ENCODE measurements at places on chromosomes 1 and 21.

- DNase-seq, result no peak
Measured at GRCh38 chr1:22916471-22916820, 56.2 kb downstream of the LACTBL1 start.

- no peak for DNase-seq
Measured at GRCh38 chr1:110264430-110264829, 54.3 kb downstream of the KCNC4 start.

GRCh38 chr1:14627608-14628489 lies 29.4 kb downstream of the KAZN start:
- no peak for DNase-seq

DNA sequence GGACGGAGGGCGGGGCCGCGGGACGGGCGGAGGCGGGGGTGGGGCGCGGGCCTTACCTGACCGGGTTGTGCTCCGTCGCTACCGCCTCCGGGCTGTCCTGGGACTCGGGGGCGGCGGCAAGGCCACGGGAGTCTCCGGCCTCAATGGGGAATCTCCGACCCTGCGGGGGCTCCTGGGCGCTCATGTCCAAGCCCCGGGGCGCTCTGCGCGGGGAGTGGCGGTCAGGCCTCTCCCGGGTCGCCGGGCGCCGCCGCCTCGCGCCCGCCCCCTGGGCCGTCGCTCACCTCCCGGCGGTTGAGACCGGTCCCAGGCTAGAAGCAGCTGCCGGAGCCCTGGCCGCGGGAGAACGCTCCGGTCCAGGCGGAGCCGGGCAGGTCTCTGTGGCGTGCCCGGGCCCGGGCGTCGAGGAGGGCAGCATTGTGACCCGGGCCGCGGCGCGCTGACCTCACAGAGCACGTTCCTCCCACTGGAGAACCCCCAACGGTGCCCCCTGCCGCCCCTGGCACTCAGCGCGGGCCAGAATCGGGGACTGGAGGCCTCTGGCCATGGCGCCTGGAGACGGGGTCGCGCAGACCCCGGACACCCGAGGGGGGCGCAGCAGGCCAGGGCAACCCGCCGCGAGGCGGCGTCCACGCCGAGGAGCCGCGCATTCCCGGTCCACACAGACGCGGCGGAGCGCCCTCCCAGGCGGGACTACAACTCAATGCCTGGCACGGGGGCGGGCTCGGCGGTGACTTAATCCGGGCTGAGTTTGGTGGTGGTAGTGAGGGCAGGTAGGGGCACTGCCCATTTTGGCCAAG lies 411 bp downstream of the FAM229A start:
- peak; percentile 37 for DNase-seq

DNA sequence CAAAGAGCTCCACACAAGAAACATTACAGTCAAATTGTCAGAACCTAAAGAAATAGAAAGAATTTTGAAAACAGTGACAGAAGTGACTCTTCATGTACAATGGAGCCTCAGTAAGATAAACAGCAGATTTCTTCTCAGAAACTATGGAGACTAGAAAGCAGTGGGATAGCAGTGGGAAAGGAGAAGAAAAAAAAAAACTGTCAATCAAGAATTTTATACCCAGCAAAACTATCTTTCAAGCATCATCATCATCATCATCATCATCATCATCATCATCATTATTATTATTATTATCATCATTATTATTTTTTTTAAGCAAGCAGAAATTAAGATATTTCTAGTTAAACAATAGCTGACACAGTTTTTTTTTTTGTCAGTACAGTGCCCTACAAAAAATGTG lies 24.2 kb downstream of the CEP170 start:
- DNase-seq, result no peak

GRCh38 chr21:36700295-36700970 lies 1.5 kb downstream of the SIM2 start:
- DNase-seq, result no peak

GRCh38 chr1:116674011-116674531 lies 6.5 kb upstream of the IGSF3 start:
- DNase-seq, result no peak

GRCh38 chr1:189524501-189524900 lies 953.2 kb downstream of the BRINP3 start:
- no peak for DNase-seq

GRCh38 chr21:45889961-45890360 lies 91.6 kb upstream of the COL6A1 start:
- no peak for DNase-seq

- no peak for DNase-seq
Measured at GRCh38 chr1:163170975-163171676, 31.6 kb downstream of the RGS5 start.

DNA sequence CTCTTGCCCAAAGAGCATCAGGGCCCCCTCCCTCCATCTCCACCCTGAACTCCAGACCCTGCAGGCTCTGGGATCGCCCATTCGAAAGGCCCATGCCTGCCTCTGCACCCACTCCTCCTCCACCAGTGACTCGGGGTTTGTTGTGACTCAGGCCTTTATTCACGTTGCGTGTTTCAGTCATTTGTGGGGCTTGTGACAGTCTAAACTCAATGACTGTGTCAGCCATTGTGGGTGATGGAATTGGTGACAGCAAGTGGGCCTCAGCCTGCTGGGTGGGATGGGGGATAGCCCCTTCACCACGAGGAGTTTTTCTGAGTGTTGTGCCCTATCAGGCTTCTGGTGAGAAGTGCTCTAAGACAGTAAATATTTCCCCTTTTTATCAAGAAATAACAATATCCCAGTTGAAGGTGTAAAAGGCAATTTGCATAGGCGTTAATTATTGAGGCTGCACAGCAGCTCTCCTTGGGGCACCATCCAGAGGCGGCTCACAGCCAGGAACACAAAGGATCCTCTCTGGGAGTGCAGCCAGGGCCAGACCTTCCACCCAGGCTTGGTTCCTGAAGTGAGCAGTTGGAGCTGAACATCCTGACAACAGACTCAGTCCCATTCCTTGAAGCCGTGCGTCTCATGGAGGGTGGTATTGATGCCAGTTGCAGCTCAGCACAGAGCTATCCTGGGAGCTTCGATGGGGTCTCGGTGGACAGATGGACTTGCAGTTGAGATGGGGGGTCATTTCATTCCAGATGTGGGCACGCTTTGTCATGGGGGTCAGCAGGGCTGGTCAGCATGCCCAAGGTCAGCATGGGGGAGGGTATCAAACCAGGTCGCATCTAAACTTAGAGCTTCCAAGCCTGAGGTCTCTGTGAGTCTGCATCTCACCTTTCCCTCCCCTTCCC lies 135.6 kb upstream of the CACNA1E start:
- DNase-seq, result no peak

DNA sequence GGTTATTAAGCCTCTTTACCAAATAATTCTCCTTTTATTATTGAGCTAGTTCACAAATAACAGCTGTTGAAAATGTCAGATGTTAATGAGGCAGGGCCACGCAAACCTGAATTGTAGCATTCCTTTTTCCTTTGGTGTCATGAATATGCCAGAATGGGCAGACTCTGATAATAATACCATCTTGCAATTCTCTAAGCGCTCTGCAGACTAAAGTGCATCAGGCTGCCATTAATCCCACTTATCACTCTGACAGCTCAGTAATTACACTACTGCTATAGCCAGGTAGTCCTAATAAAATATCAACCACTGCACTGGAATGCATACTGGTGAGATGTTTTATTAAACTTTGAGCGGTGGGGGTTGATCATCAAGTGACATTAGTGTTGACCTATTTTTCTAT lies 177.7 kb downstream of the DPYD start:
- no peak for DNase-seq

DNA sequence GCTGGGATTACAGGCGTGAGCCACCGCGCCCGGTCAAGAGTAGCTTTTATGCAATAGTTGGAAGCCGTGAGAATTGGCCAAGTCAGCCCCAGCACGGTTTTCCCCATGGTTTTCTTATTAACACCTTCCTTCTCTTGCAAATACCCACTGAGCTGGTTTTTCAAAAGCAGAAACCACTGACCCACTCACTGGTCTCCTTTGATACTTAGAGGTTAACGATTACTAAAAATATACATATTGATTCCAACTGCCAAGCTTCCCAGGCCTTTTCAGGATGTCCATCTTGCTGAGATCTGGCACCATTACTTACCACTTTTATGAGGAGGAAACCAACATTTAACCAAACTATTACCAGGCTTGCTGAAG lies 25.9 kb upstream of the TARDBP start:
- no peak for DNase-seq

DNA sequence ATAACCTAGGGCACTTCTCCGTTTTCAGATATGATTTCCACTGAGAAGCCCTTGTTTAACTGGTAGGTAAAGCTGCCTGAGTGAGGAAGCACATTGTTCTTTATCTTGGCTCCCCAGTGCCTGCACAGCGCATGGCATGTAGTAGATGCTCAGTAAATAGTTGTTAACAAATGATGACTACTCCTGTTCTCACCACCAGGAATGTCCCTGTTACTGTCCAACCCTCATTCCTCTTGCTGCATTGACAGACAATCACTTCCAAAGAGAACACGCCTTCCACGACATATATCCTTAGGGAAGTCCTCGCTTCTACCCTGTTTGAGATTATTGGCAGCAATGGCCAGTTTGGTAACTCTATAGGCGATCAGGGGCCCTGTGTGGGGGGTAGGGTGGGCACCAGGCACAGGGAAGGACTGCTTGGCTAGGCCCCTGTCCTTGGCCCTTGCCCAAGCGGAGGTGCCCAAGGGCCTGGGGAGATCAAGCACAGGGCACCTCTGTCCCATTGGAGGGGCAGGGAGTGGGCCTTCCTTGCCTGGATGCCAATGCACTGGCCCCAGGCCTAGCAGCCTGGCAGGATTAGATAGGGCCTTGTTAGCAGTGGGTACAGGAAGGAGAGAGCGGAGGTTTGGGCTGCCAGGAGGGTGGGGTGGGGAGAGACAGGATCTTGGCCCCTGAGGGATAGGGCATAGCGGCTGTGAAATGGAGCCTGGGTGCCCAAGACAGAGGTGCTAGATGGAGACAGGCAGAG lies 10.2 kb downstream of the NES start:
- no peak for DNase-seq

GRCh38 chr1:247182994-247183393 lies 11.2 kb upstream of the ZNF124 start:
- no peak for DNase-seq

- DNase-seq, result no peak
Measured at GRCh38 chr1:169048043-169048442, 58.4 kb upstream of the ATP1B1 start.

- DNase-seq, result no peak
Measured at GRCh38 chr1:213724640-213725536, 262.9 kb upstream of the PROX1 start.

- DNase-seq, result no peak
Measured at GRCh38 chr1:245776694-245777332, 622.0 kb downstream of the KIF26B start.

DNA sequence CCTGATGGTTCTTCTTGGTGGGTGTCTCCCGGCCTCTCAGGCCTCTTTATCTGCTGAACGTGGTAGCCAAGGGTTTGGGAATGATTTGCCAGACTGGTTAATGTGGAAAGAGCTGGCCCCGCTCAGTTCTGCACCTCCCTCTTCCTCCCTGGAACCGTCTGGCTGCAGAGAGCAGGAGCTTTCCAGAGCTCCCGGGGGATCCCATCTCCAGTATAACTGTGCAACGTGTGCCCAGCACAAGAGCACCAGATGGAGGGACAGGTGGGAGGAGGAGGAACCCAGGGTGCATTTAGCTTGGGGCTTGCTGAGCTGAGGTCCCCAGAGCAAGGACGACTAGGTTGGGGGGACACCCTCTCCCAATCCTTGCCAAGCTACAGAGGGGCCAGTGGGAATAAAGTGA lies 5.0 kb downstream of the TFF1 start:
- DNase-seq, result no peak

DNA sequence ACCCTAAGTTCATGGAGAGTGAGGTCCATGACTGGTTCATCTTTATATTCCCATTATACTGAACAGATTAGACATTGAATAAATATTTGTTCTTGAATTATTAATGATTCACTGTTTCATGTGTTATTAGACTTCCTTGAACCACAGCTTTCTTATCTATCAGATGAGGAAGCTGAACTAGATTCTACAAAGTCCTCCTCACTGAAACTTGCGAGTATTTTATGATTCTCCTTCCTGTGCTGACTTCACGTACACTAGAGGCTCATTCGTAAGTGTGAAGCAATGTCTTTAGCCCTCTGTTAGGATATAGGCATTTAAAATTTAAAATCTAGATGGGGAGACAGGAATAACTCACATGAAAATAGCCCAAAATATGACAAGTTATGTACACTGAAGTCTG lies 95.6 kb upstream of the IRF2BP2 start:
- no peak for DNase-seq

DNA sequence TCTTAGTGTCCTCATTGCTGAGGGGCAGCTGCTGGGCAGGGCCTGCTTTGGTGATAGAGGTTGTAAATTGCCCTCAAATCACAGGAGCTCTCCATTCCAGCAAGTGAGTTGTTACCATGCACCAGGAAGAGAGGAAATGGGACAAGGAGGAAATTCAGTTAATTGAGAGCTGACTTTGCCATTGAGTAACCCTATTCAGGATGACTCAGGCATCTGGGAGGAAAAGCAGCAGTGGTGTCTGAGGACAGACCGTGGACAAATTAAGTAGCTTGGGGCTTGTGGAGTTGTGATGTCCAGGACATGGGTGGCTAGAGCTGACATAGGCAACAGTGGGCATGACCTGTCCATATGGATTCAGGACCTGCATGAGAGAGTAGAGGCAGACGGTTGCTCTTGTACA lies 5.9 kb downstream of the ARHGEF10L start:
- DNase-seq, result no peak

DNA sequence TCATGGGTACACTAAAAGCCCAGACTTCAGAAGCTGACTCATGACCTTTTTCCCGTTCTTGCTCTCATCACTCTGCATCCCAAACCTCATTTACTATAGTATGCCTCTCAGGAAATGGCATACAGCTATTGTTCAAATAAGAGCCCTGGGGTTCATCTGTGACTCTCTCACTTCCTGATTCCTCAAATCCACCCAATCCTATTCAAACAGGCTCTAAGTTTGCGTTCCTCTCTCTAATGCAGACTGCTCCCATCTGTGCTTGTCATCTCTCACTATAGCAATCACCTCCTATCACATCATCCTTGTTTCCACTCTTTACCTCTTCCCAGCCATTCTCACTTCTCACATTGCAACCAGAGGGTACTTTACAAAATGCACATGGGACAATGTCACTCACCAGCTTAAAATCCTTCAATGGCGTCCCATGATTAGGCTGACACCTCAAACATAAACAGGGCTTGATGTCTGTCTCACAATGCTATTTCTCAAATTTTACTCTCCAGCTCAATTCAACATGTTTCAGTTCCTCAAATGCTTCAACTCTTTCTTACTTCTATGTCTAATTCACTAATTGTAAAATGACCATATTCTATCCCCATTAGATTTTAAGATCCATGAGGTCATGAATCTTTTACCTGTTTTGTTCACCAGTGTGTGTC lies 408.4 kb downstream of the NTNG1 start:
- DNase-seq, result no peak

Measured in activated naive CD8-positive, alpha-beta T cell treated with anti-CD3 and anti-CD28 coated beads for 36 hours (primary cell).